ENCODE measurements at places on chromosomes 2 and 18. TPM values are rescaled to one million over a fixed set of nuclear protein-coding genes. Genes with fewer than 3 reads are reported as not detected.
A peak's percentile ranks its signal among the peaks of the same experiment; 100 is the strongest.

The CDK5R2 gene
- total RNA-seq = 1.3 TPM

The EVX2 gene
- total RNA-seq = not detected

The RUFY4 gene
- total RNA-seq = not detected

The ASAP2 gene
- 107 TPM for total RNA-seq

GRCh38 chr2:236768393-236769140, 198.9 kb downstream of the ACKR3 start:
- DNase-seq = no peak

DNA sequence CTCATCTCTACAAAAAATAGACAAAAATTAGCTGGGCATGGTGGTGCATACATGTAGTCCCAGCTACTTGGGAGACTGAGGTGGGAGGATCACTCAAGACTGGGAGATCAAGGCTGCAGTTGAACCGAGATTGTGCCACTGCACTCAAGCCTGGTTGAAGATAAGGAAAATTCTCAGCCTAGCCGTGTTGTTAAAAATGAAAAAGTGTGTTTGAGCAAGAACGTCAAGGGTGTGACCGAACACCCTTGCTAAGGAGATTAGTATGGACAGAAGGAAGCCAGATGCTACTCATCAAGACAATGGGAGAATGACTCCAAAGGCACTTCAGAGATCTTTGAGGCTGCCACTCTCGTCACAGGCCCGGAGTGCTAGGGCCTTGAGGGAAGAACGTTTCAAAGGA, 70.0 kb upstream of the NDUFV2 start:
- no peak for DNase-seq

DNA sequence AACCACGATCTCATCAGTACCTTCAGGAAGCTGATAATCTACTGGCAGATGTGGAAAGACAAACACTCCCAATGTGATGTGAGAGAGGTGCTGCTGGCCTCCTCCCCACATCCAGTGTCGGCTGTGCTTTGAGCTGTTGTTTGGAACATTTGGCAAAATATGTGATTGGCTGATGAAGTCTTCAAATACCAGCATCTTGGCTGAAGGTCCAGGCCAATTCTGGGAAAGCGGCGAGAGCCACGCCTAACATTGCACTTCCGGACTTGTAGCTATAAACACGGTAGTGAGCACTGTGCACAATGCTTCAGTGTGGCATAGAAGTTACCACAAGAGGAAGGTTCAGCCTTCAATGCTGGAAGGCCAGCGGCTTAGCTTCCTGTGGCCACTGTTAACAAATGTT, 198.8 kb downstream of the DCDC2C start:
- no peak for DNase-seq

GRCh38 chr2:143177096-143177786, 48.0 kb downstream of the ARHGAP15 start:
- DNase-seq = no peak

DNA sequence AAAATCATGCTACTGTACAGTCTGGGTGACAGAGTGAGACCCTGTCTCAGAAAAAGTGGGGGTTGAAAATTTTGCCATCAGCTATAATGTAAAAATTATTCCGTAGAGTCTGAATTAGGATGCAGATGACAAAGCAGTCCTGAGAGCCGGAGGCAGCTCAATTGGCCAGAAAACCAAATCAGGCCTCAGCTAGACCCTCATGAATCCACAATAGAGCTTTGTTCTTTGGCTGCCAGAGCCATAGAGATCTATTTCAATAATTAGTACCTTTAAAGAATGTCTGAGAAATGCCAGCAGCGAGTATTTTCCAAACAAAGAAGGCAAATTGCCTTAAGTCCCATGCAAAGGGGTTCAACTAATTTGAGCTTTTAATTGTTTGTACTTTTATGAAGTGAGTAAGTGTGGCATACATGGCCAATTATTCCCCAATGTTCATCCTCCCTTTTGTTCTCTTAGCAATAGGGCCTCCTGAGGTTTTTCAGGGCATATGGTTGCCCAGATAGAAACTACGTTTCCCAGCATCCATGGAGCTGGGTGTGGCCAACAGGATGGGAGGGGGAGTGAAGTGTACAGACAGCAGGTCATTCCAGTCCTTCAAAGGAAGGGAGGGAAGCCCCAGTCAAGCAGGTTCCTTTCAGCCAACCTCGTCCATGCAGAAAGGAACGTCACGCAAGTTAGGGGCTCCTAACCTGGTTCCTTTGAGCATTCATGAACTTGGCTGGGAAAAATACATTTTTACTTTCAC, 211.3 kb upstream of the APCDD1 start:
- no peak for DNase-seq

GRCh38 chr2:205776139-205776538, 93.8 kb downstream of the NRP2 start:
- DNase-seq = peak; percentile 2

Measured in Panc1 (cell line).